Colonic mucosa (tissue), 4 donors: ENCODE measurements at places on chromosomes 6 and 20.

DNA sequence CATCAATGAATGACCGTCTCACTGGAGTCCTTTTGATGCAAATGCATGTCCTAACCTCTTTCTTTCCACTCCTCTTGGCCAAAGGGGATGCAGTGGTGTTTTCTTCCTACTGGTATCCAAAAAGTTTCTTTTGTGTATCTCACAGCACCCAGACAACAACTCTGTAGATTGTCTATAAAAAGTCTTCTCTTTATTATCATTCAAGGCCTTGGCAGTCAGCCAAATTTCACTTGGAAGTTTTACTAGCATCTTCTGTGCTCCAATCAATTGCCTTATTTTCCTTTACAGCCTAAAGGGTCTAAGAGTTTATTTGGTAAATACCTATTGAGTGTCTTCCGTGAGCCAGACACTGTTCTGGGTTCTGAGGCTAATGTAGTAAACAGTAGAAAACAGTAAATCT is 150.2 kb upstream of the RNF217 start:
- no peaks in the 10 kb centered on the region for H3K4me1 ChIP-seq
- DNase-seq = no peak
- no peak overlapping the region for H3K27ac ChIP-seq
- no peaks in the 10 kb centered on the region for H3K36me3 ChIP-seq
- no peaks in the 10 kb centered on the region for H3K27me3 ChIP-seq

- H3K27ac ChIP-seq = peak within 1 kb of the TSS; percentile 34
- no peaks in the 10 kb centered on the region for H3K27me3 ChIP-seq
- H3K36me3 ChIP-seq = no peaks in the 10 kb centered on the region
- peak within 1 kb of the TSS; percentile 3 for H3K4me3 ChIP-seq
These were observed at the start of gene BTBD3 for GRCh38 chr20:11917663-11918062. TSS of gene BTBD3 (plus strand) at chr20:11917893. CDS start at chr20:11918276, 383 bp downstream.

DNA sequence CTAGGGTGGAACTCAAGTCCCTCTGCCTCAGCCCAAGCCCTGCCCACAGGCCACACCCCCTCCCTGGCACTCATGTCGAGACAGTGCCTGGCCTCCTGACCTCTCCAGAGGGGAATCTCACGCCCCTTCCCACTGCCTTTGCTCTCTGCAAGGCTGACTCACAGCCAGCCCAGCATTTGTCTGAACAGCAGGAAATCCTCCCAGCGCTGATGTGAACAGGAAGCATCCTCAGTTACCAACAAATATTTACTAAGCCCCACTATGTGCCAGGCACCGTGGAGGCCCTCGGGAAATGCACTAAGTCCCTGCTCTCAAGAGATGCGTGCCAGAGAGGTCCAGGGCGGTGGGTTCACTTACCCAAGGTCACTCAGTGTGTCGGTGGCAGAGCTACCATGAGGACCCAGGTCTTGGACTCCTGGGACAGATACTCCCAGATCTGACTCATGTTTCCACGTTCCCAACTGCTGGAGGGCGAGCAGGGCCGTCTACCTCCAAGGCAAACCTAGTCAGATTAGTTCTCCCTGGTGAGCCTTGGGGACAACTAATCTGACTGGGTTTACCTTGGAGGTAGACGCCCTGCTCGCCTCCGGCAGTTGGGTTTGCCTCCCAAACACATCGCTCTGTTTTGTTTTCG is 7.8 kb downstream of the ADA start:
- no peaks in the 10 kb centered on the region for H3K27me3 ChIP-seq
- no peak overlapping the region for H3K4me3 ChIP-seq
- peaks cover 12% of the 10 kb centered on the region for H3K4me1 ChIP-seq
- DNase-seq = peak; percentile 50

- H3K4me1 ChIP-seq = no peaks in the 10 kb centered on the region
- no peak overlapping the region for H3K4me3 ChIP-seq
- no peak overlapping the region for H3K27ac ChIP-seq
- H3K27me3 ChIP-seq = no peaks in the 10 kb centered on the region
These were observed 98.8 kb downstream of the MYLK4 start for GRCh38 chr6:2651961-2652360.

GRCh38 chr20:25459916-25460535 is 52.6 kb downstream of the GINS1 start:
- H3K27me3 ChIP-seq = no peaks in the 10 kb centered on the region
- no peak for DNase-seq
- no peaks in the 10 kb centered on the region for H3K4me1 ChIP-seq
- no peak overlapping the region for H3K27ac ChIP-seq

GRCh38 chr6:26478985-26479278 is 21.2 kb upstream of the BTN1A1 start:
- no peaks in the 10 kb centered on the region for H3K27me3 ChIP-seq
- no peak overlapping the region for H3K4me3 ChIP-seq
- no peaks in the 10 kb centered on the region for H3K36me3 ChIP-seq
- DNase-seq = no peak
- H3K27ac ChIP-seq = no peak overlapping the region
- peaks cover 7% of the 10 kb centered on the region for H3K4me1 ChIP-seq

- no peaks in the 10 kb centered on the region for H3K27me3 ChIP-seq
- H3K36me3 ChIP-seq = no peaks in the 10 kb centered on the region
- no peaks in the 10 kb centered on the region for H3K4me1 ChIP-seq
These were observed 20.7 kb downstream of the CGA start for GRCh38 chr6:87074101-87074621.

DNA sequence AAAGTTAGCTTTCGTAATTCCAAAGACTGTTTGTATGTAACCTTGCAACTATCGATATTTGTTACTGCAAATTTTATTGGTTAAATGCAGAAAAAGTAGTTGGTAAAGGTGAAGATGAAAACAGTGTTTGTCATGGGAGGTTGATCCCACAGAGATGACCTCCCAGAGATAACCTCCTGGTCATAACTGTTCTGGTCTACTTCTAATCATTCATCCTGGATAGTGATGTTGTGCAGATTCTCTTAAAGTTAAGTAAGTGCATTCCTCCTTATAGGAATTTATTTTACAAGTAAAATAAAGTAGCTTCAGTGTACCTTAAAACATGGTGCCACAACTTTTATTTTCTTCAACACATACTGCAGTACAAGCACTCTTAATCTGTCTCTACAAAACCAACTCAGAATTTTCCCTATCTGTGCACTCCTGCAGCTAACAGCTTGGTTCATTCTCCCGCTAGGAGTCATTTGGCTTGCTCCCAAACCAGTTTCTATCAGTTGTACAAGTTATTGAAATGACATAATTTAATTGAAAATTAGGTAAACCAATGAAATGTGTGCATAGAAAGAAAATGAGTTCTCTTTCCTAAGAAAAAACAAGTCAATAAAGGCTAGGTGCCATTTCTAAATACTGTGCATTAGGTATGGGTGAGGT is 19.2 kb downstream of the METTL24 start:
- no peak for DNase-seq
- H3K4me3 ChIP-seq = no peak overlapping the region
- no peaks in the 10 kb centered on the region for H3K27me3 ChIP-seq
- no peaks in the 10 kb centered on the region for H3K36me3 ChIP-seq
- H3K4me1 ChIP-seq = no peaks in the 10 kb centered on the region

GRCh38 chr6:156779206-156780094 is 2.3 kb downstream of the ARID1B start:
- DNase-seq = peak; percentile 54
- no peaks in the 10 kb centered on the region for H3K27me3 ChIP-seq
- H3K4me1 ChIP-seq = peaks cover 8% of the 10 kb centered on the region
- H3K27ac ChIP-seq = peak overlapping the region; percentile 88
- H3K4me3 ChIP-seq = peak overlapping the region; percentile 69

GRCh38 chr6:47479874-47480273 is 2.3 kb downstream of the CD2AP start:
- peak overlapping the region; percentile 75 for H3K4me3 ChIP-seq
- H3K4me1 ChIP-seq = peaks cover 10% of the 10 kb centered on the region
- no peaks in the 10 kb centered on the region for H3K27me3 ChIP-seq
- DNase-seq = no peak
- no peaks in the 10 kb centered on the region for H3K36me3 ChIP-seq
